ENCODE measurements at places on chromosomes 5 and 9. TPM values are rescaled to one million over a fixed set of nuclear protein-coding genes. Genes with fewer than 3 reads are reported as not detected.

DNA sequence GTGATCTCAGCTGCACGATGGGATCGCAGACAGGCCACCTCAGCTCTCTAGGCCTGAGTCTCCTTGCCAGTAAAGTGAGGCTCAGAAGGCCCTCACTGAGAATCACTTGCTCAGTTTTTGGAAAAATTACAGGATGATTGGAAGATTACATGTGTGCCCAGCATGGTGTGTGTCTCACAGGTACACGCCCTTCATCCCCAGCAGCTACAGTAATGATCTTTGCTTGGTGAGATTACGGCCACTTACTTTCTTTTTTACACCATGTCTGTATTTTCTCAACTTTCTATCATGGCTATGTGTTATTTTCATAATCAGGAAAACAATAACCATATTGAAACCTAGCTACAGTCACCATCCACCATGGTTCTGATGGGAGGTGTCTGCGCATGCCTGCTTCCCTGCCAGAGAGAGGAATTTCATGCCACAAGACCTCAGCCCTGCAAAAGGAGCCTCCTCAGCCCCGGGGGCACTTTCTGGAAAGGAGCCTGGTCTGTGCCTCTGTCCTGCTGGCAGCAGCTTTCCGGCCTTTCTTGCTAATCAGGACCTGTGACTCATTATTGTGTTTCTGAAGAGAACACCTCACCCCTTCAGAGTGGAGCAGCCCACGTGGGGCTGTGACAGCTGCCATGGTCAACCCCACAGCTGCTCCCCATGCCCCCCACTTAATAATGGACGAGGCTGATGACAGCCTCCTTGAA, 64.2 kb upstream of the OLFM1 start:
- no peak for DNase-seq

HARS2 gene
- total RNA-seq = 10.7 TPM

DNA sequence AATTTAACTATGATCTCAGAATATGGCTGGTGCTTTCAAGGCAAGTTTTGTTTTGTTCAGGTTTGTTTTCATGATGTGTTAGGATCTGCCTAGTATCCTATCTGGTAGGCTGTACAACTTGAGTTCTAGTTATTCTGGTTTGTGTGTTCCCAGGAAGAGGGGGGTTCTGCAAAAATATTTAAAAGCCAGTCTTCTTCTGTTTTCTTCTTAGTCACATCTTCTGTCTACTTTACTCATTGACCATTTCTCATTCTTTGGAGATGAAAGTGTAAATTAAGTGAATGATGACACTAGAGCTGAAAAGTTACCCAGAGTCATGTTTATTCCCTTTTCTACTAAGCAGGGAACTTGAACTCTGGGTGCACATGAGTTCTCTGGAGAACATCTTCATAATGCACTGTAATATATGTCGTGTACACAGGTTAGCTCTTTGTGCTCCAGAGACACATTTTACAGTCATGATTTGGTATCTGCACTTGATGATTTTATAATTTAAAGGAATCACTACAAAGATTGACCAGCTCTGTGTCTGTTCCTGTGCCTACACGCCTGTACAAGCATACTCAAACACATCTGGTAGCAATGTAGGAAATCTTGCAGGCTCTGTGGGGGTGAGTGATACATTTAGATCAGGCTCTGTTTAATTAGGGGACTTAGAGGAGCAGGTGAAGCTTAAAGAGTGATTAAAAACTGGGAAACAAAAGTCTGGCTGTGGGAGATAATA, 5.0 kb downstream of the SMAD5 start:
- DNase-seq = no peak

GRCh38 chr5:8907168-8907868, 638.6 kb downstream of the SEMA5A start:
- DNase-seq = no peak

DNA sequence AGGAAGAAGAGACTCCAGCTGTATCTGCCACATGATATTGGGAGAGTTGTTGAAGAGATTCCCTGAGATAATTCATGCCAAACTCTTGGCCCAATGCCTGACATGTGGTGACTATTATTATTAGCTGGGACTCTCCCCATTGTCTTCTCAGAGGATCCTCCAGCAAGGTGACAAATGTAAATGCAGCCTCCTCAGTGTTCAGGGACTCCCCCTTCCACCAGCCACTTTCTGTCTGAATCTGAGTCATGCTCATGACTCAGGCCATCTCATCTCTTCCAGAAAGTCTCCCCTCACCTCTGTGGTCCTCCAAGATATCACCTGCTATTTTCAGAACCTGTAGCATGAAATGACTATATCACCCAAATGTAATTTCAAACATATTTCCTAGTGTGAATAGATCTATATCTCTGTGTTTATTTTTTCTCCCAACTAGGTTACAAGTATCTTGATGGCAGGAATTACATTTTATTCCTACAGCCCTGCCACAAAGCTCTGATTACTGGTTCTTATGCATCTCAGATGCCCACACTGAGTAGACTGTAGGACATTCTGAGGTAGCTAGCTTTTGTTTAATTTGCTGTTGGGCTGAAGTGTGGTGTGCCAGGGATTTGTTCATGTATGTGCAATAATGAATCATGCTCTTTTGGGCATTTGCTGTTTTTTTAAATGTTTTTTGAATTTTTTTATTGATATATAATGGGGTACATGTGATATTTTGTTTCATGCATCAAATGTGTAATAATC, 126.6 kb upstream of the IL12B start:
- no peak for DNase-seq

KLF9 gene
- total RNA-seq = 98.7 TPM

GRCh38 chr9:38163518-38163917, 94.5 kb upstream of the SHB start:
- DNase-seq = no peak

DNA sequence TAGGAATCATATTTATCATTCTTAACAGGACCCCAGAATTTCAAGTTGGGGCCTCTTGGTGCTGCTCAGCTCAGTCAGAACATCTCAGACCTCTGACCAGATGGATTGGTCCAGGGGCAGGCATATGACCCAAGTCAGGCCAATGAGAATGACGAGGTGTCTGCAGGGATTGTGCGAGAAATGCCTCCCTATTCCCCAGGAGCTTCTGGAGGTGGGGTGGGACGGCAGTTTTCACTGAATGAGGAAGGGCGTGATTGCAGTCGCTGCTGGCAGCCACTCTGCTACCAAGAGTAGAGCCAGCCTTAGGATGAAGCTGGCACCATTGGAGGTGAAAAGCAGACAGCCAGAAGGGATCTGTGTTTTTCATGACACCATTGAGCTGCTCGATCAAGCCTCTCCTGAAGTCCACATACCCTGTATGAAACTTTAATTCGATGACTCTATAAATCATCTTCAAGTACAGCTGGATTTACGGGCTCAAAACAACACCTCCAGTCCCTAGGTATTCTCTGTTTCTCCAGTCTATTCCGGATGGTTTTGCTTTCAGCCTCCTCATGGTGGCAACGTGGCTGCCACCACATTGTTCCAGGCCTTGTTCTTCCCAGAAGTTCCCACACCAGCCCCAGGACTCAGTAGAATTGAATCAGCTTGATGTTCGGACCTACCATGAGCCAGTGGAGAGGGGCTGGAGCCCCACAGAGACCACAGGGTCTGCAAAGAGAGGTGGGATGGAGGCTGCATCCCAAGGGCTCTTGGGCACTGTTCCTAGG, 70.2 kb upstream of the ADAMTS2 start:
- DNase-seq = no peak

- DNase-seq = no peak
These were observed 9.6 kb upstream of the KIF27 start for GRCh38 chr9:83930881-83931280.

DNA sequence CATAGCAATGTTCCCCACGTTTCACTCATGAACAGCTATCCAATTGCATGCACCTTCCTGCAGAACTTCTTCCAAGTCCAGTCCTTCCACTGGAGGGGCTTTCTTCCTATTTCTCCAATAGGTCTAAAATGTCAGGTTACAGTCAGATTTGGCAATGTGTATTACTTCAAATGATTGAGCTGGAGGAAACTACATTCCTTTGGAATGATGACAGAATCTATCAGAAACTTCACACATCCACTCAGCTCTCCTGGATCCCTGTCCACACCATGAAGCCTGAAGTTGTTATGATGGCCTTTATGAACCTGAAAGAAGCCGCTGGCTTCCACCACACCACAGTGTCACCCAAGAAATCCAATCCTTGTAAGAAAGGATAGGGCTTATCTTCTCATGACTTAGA, 32.2 kb downstream of the FBXW2 start:
- no peak for DNase-seq

NR2F1-AS1 gene
- total RNA-seq = 0.85 TPM

GRCh38 chr5:58922461-58923171, 339.7 kb downstream of the RAB3C start:
- peak; percentile 95 for DNase-seq

DNA sequence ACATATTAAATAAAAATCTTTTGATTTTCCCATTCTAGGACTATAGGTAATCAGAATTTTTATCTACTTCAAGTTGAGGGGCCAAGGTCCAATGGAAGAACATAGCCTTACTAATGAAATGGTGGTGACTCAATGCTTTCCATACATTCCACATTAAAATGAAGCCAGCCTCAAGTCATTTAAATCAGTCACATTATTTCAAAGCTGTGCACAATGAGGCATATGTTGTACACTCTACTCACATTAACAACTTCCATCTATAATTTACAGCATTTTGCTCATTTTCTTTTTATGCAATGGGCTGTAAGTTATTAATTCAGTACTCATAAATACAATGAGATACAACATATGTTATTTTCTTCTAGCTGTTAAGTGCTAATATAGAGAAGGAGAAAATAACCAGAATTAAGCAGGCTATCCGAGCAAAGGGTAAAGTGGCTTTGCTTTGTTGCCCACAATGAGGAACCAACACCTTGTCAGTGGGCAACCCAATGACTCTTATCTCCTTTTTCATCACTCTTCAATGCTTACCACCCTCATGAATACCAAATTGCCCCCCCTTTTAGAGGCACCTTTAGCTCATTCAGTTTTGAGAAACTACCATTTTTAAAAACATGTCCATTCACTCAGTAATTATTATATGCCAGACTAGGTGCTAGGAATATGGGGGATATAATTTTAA, 52.4 kb downstream of the TTLL11 start:
- DNase-seq = no peak

BAAT gene
- 0.53 TPM for total RNA-seq

- no peak for DNase-seq
These were observed 13.3 kb downstream of the PCDHB15 start for GRCh38 chr5:141258464-141258863.

DNA sequence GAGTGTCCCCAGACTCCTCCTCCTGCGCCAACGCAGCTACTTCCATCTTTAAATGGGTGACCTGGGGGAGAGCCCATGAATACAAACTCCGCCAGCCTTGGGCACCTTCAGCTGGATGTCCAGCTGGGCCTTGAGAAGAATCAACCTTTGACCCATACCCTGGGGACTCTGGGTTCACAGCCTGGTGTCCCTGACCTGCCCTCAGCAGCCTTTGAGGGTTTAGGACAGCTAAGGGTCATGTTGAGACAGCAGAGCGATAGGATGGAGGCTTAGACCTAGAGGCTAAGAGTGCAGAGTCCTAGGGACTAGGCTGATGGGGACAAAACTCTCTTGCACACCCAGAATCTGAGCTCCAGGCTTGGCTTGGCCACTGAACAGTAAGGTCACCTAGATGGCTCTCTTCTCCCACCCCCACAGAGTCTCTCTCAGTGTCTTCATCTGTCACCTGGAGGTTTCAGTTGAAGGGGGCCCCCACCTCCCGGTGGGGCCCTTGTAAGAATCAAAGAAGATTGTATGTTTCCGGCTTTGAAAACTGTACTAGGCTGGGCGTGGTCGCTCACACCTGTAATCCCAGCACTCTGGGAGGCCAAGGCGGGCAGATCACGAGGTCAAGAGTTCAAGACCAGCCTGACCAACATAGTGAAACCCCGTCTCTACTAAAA, 6.7 kb upstream of the AQP3 start:
- no peak for DNase-seq

DNA sequence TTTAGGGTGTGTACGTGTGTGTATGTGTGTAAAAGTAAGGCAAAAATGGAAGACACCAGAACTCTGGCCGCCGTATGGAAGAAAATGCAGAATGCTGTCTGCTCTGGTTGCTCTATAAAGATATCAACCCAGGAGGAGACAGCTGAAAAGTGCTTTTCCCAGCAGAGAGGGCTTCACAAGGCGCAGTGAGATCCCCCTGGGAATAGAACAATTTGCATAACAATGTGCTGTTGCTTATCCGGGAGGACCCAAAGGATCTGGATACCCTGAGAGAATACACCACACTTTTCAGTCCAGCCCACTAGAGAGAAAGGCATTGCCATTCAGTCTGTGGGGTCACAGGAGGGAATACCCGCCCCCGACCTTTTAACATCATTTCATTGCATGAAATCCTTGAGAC, 230.6 kb downstream of the EBF1 start:
- DNase-seq = no peak

DNA sequence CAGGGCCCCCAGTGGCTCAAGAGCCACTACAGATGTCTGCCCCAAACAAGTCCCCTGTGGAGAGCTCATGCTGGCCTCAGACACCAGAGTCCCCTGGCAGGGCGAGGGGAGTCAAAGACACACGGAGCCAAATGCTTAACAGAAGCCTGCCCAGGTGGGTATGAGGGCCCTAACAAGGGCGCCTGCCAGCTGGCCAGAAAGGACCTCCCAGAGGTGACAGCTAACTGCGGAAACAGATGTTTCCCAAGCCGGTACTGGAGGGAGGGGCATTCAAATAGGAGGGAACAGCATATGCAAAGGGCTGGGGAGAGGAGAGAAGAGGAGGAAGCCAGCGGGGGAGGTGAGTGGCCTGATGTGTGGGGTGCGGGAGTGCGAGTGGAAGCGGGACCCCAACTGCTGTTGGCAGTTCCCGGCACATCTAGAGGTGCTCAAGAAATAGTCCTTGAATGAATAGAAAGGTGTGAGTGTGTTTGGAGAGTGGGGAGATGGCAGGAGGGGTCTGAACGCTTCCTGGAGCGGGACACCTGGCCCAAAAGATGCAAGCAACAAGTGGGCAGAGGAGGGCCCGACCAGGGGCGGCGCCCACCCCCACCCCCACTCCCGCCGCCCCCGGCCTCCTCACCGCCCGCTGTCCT, 824 bp downstream of the MXD3 start:
- no peak for DNase-seq

All from ascending aorta (tissue), 2 donors.